AG04449 (cell line): ENCODE measurements at places on chromosomes 11 and 22.

DNA sequence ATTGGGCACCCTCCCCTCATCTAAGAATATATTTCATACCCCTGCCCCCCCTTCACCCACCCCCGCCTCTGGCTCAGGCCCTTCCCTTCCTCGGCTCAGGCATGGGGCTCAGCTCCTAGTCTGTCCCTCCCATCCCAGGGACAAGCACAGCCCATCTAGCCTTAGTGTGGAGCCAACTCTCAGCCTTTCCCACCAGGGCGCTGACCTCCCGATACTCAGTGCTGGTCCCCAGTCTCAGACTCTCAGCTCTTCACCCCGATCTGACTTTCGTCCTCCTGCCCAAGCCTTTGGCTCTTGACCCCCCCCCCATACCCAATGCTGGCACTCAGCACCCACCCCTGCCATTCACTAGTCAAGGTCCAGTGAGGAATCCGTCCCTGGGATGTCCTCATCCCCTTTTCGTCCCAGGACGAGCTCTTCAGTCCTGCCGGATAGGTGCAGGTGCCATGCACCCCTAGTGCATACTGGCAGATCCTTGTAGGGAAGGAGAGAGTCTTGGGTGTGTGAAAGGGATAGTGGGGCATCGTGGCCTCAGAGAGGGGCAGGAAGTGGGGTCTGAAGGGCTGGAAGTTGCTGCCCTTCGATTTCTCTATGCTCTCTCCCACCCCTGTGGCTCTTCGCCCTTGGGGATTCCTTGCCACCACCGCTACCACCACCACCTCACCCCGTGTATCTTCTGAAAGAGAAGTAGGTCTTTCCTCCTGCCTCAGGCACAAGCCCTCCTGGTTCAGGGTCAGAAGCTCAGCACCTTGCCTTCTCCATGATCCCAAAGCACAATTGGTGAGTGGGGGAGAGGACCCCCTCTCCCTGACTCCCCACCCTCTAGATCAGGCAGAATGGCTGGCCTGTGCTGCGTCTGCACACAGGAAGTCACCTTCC is 2.4 kb downstream of the TPBGL start:
- no peak for DNase-seq

DNA sequence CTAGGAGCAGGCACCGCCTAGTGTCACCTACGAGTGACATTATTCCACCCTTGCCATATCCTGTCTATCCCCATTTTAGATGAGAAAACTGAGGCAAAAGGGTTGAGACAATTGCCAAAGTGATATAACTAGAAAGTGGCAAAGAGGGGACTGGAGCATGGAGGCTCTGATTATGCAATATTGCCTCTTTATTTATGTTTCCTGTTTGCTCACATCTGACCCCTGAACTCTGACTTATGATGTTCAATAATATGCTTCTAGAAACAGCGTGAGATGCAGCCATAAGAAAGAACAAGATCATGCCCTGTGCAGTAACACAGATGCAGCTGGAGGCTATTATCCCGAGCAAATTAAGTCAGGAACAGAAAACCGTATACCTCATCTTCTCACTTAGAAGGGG is 7.7 kb downstream of the ELF5 start:
- DNase-seq = no peak

- no peak for DNase-seq
Measured at GRCh38 chr11:7257724-7258123, 6.0 kb downstream of the SYT9 start.

GRCh38 chr22:17120281-17120680 is 879 bp downstream of the TMEM121B start:
- no peak for DNase-seq

GRCh38 chr22:36097880-36098279 is 62.7 kb downstream of the APOL3 start:
- no peak for DNase-seq

GRCh38 chr11:2926611-2927051 is 2.6 kb downstream of the PHLDA2 start:
- no peak for DNase-seq
